ENCODE measurements at places on chromosomes 4 and X.

DNA sequence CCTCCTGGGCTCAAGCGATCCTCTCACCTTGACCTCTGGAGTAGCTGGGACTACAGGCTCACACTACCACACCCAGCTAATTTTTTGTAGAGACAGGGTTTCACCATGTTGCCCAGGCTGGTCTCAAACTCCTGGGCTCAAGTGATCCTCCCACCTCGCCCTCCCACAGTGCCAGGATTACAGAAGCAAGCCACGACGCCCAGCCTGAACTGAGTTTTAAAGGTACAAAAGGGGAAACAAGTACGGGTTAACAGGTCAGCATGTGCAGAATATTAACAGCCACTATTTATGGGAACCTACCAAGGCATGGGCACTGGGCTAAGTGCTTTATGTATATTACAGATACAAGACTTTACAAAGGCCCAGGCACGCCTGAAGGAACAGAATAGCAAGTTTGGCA lies 164.3 kb upstream of the GPC4 start:
- DNase-seq, result no peak

DNA sequence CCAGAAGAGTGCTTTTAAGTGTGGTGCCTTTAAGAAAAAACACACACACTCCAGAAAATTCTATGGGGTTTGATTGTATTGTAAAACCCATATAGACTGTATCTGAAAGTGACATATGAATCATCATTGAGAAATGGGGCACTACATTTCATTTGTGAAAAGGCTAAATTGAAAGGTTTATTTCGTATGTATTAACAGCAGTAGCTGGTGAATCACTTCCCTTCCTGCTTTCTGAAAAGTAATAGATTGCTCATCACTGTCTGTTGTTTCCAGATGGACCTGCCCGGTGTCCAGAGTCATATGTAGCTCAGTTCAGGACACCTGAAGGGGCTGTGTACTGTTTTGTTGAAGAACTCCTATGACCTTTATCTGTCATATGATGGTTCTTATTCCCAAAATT lies 28.1 kb upstream of the HPRT1 start:
- no peak for DNase-seq

DNA sequence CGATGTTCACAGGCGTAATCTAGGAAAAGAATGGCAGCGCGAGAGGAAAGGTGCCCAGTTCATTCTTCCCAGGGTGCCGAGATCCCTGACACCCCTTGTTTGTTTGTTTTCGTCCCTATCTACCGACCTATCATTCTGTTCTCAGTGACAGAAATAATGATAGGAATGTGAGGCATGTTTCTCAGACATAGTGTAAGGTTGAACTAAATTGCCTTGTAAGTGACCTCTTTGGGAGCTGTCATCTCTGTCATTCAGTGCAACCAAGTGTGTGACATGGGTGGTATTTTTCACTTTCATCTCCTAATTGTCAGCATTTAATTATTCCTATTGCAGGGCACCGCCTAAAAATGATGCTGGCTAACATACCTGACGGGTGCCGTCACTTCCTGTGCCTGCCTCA lies 24.4 kb downstream of the CLDN22 start:
- no peak for DNase-seq

DNA sequence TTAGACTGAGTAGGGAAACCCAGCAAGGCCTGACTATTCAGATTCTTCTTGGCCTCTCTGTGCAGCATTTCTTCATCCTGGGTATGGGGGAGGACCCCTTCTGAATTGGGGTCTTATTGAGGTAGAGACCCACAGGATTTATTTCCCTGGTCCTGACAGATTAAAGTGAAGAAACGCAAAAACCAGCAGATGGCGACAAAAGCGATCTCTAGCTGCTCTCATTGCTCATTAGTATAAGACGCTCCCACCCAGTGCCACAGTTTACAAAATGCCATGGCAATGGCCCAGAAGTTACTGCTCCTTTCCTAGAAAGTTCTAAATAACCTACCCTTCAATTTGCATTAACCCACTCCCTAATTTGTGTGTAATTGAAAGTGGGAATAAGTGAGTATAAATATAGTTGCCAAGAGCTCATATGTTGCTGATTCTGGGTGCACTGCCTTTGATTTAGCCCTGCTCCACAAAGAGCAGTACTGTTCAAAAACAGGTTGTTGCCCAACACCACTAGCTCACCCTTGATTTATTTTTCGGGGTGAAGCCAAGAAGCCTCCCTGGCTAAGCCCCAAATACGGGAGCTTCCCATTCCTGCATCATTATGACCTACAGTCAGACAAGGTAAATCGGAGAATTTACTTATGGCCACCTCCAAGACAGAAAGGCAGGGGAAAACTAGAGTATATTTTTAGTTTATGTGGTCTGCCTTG lies 3.7 kb upstream of the BEX4 start:
- DNase-seq, result peak; percentile 36

DNA sequence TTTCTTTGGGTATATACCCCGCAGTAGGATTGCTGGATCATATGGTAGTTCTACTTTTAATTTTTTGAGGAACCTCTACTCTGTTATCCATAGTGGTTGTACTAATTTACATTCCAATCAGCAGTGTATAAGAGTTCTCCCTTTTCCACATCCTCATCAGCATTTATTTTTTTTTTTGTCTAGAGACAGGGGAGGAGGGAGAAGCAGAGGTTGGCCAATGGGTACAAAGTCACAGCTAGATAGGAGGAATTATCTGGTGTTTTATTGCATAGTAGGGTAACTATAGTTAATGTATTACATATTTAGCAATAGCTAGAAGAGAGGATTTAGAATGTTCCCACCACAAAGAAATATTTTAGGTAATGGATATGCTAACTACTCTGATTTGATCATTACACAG lies 107.4 kb downstream of the TSPAN7 start:
- DNase-seq, result no peak

- DNase-seq, result no peak
Measured at GRCh38 chr4:19005211-19005610, 983.7 kb upstream of the LCORL start.

GRCh38 chrX:627510-627981 lies 3.0 kb upstream of the SHOX start:
- no peak for DNase-seq

GRCh38 chr4:164955107-164955805 lies 22.2 kb downstream of the TRIM61 start:
- DNase-seq, result no peak

All from ovary (tissue), 10 donors.